ENCODE measurements at places on chromosomes 3 and 15. TPM values are rescaled to one million over a fixed set of nuclear protein-coding genes. Genes with fewer than 3 reads are reported as not detected.

DNA sequence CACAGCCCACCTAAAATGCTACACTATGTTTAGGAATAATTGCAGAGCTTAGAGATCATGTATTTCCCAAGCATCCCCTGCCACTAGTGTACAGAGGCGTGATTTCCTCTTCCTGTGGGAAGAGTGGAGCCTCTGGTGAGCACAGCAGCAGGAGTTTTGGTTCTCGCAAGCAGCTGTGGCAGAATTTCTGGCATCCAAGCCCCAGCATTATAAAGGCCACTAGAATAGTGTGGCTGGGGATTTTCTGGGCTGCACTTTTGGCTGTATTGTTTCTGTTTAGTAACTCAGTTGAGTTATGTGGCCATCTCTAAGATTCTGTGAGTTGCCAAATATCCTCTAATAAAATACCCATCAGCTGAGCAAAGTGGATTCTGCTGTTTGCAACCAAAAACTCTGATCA is 64.7 kb downstream of the GPR176 start:
- no peak for DNase-seq

- no peak for DNase-seq
Observed at GRCh38 chr3:50524746-50525145, 21.3 kb upstream of the CACNA2D2 start.

- DNase-seq, result no peak
Observed at GRCh38 chr15:68650901-68651709, 72.3 kb downstream of the CORO2B start.

GRCh38 chr3:126448136-126448892 is 27.4 kb downstream of the ZXDC start:
- no peak for DNase-seq

RASL12 gene
- not detected for total RNA-seq

KBTBD13 gene
- total RNA-seq, result not detected

PP2D1 gene
- not detected for total RNA-seq
